ENCODE measurements at places on chromosomes 7 and 10.

- DNase-seq, result no peak
Observed at GRCh38 chr7:47455872-47456185, 126.1 kb downstream of the TNS3 start.

DNA sequence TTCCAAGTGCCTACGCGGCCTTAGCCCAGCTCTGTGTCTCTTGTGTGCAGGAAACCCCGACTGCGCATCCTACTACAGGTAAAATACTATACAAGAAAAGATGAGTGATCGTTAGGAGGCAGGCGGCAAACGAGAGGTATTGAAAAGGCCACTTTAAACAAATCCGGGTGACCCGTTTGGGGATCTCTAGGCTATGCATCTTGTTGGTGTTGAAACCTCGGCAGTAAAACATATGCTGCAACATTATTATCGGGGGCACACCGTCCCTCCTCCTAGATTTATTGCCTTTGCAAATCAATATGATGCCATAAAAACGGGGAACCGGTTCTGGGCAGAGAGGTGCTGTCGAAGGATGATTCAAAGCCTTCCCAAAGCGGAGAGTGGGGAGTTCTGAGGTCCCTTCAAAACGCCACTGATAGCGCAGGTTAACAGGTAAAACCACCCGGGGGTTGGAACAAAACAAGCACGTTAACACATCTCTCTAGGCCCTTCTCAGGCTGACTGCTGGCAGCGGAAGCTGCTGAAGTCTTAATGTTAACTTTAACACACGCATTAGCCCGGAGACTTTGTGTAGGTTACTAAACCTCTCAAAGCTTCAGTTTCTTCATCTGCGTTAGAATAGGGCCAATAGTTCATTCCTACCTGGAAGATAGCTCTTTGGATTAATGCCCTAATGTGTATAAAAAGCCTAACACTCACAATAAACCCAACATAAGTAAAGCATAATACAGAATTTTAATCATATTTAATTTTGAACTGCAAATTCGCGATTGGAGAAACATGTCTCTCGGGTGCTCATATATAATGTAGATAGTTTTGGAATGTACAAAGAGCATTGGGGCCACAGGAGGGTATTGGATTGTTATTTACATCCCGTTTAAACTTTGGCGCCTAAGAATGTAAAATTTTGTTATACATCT lies 2.6 kb upstream of the TBX20 start:
- DNase-seq, result no peak

DNA sequence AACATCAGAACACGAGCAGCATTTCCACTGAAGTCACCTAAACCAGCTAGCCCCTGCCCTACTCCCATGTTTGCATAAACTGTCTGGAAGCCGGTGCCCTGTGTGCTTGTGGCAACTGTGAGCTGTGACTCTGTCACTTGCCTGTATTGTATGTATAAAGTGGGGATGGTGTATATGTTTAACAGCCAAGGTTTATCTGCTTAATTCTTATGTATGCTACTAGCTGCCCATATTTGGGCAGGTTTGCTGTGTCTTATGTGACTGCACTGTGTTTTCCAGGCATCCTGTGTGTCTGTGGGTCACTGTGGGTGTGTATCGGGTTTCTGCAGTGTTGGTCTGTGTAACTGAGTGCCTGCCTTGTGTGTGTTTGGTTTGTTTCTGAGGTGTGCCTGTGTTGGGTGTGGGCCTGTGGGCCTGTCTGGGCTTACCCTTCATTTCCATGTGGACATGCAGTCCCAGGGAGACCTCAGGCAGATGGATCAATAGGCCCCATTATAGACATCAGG lies 9.3 kb downstream of the LBX1 start:
- no peak for DNase-seq

DNA sequence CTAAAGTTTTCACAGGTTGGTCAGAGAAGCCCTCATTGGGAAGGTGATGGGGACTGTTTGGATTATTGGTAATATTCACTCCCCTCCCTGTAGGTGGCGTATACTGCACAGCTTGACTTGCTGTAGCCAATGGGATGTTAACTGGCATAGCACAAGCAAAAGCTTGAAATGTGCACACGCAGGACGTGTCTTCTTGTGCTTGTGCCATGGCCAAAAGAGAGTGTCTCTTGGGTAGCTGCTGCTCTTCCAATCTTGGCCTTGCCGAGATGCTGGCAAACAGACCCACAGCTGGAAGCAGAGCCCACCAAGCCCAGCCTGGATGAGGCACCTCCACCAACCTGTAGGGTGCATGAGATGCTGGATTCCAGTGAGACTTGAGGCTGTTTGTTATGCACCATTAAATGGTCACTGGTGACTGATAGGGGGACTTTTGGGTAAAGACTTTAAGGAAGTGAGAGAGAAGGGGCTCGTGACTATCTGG lies 266.0 kb downstream of the GRID1 start:
- peak; percentile 36 for DNase-seq

DNA sequence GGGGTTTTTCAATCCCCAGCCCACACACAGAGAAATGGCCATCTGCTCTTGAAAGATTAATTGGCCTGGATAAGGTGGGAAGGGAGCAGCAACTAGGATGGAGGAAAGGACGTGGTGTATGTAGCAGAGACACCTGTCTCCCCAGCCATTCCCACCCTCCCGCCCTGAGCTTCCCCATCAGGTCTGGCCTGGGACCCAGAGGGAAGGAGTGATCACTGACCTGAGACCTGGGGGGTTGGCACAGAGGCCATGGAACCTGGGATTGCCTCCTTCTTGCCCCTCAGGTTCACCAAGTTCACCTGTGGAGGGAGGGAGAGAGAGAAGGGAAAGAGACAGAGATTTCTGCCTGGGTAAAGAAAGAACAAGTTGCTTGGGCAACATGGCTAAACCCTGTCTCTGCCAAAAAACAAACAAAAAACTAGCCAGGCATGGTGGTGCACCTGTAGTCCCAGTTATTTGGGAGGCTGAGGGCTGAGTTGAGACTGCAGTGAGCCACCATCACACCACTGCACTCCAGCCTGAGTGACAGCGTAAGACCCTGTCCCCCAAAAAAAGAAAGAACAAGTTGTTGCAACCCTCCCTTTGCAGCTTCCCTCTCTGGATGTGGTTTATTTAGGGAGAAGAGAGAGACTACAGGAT lies 11.3 kb upstream of the TRPV6 start:
- no peak for DNase-seq

- DNase-seq, result no peak
Observed at GRCh38 chr7:45420843-45421495, 153.2 kb upstream of the ADCY1 start.

DNA sequence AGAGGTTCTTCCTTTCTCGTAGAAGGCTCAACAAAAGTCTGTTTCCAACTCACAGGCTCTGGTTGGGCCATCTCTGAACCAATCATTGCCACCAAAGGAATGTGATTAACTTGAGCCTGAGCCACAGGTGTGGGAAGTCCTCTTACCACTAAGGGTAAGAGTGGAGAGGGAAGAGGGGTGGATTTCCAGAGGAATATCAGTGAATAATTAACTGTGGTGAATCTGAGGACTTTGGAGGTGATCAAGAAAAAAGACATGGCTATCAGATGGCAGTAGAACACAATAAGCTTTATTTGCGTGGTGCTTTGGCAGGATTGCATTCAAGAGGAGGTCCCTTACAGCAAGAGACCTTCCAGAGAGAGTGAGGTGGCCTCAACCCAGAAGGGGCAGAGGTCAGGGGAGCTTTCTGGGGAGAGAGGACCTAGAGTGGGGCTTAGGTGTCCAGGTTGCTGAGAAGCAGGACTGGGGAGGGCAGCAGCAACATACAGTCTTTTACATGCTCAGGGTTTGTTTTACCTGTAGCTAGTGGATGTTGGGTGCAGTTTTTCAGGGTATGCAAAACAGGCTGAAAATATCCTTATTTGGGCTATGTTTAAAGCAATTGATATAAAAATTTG lies 61.4 kb downstream of the BBS9 start:
- DNase-seq, result no peak

- peak; percentile 53 for DNase-seq
Observed at GRCh38 chr10:102394801-102395399, 605 bp upstream of the NFKB2 start.

DNA sequence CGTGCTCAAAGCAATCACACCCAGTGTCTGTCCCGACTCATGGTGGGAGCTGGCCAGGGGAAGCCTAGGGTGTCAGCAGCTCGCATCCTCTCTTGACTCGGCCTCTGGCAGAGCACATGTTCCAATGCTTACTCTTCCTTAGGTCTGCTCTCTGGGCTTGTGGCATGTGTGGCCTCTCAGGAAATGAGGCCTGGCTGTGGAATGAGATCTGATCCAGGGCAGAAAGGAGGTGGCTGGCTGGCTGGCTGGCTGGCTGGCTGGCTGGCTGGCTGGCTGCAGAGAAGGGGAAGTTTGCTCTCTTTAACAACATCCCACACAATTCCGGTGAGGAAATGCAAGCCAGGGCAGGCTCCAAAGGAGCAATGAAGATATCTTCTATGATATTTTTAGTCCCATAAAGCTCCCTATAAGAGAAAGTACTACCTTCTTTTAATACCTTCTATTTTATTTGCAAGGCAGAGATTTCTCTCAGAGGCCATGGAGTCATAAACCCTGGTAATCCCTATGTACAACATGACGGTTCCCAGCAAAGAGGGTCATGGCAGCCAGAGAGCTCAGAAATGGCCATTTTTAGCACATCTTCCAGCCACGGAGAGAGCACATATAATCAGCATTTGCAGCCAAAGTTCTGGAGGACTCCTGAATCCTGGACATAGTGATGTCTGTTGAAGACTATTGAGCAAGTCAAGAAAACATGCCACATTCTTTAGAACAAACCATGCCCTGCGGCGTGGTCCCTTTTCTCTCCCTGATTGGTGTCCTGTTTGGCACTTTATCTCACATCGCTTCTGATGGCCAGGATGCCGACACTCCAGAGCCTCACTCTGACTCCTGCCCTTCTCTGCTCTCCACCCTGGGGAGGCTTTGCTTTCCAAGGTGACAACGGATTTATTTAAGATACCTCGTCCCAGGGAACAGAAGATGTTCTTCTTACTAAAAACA lies 153.7 kb downstream of the FANK1 start:
- no peak for DNase-seq

GRCh38 chr10:125442856-125443540 lies 240.0 kb downstream of the TEX36 start:
- no peak for DNase-seq

GRCh38 chr10:59807629-59808620 lies 54.7 kb upstream of the MRLN start:
- DNase-seq, result no peak

- no peak for DNase-seq
Observed at GRCh38 chr7:91293840-91294239, 29.6 kb downstream of the FZD1 start.

DNA sequence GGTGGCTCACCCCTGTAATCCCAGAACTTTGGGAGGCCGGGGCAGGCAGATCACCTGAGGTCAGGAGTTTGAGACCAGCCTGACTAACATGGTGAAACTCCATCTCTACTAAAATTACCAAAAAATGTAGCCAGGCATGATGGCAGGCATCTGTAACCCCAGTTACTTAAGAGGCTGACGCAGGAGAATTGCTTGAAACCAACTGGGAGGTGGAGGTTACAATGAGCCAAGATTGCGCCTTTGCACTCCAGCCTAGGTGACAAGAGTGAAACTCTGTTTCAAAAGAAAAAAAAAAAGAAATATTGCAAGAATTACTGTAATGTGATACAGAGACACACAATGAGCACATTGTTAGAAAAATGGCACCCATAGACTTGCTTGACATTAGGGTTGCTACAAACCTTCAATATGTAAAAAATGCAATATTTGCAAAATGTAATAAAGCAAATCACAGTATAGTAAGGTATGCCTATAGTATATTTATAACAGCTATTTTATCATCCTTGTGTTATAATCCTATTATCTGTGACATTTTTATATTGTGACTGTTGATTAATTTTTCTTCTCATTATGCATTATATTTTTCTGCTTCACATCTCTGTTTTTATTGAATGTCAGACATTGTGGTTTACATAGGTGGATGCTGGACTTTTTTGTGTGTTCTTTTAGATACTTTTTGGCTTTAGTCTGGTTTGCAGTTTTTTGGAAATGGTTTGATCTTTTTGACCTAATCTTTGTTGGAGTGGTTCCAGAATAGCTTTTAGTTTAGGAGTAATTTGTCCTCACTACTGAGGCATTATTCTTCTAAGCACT lies 55.4 kb upstream of the HELLS start:
- no peak for DNase-seq

DNA sequence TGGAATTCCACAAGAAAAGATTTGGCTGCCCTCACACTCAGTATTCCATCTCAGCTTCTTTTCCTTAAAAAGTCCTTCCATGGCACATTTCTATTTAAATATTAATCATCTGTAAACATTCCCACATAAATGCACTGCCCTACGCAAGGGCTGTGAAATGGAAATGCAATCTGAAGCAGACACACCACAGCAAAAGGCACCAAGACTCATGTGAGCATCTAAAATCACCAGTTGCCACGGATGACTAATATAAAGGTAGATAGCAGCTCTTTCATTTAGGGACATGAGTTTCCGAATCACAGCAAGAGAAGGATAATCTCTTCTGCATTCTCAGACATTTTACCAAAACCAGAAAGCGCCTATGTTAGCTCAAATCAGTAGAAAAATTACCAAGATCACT lies 31.6 kb downstream of the COA1 start:
- no peak for DNase-seq

DNA sequence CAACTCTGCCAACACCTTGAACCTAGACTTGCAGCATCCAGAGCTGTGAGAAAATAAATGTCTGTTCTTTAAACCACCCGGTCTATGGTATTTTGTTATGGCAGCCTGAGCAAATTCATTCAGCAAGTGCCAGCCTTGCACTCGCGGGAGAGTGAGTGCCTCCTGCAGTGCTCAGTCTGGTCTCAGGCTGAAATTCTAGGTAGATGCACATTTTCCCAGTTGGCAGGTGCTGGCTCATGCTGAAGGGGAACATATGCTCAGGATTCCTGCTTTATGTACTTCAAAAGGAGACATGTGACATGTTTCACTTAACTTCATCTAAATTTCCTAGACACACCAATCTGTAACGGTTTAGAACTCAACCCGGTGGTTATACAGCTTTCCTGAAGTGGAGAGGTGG lies 170.8 kb downstream of the MGMT start:
- no peak for DNase-seq

- DNase-seq, result no peak
Observed at GRCh38 chr7:125568799-125569198, 639.2 kb upstream of the POT1 start.

DNA sequence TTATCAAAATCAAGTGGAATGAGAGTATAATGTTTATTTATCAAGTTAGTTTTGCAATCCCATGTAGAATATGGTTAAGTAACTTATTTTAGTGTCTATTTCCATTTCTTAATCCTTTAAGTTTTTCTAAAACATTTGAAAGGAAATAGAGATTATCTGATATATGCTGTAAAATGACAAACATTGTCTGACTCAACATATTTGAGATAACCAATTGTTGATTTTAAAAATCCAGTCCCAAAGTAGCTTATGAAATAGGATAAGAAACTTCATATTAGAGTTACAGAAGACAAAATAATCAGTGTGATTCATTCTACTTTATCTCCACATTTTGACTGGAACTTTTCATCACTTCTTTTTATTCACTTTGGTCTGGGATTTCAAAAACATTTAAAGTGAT lies 38.7 kb upstream of the CDK1 start:
- no peak for DNase-seq

GRCh38 chr7:157654350-157654749 lies 317.5 kb downstream of the DNAJB6 start:
- no peak for DNase-seq
